Breast epithelium (tissue), 4 donors: ENCODE measurements at places on chromosomes 16 and 17. TPM values are rescaled to one million over a fixed set of nuclear protein-coding genes. Genes with fewer than 3 reads are reported as not detected.

Gene CALB2
- total RNA-seq, result 7.5 TPM

Gene KRTAP2-1
- not detected for total RNA-seq

Gene ABCC11
- total RNA-seq, result 5.4 TPM

GRCh38 chr17:7001318-7001961, 5.6 kb downstream of the ALOX12 start:
- no peaks in the 10 kb centered on the region for H3K27me3 ChIP-seq
- no peak for DNase-seq
- H3K27ac ChIP-seq, result no peak overlapping the region
- no peaks in the 10 kb centered on the region for H3K4me1 ChIP-seq
- H3K36me3 ChIP-seq, result peaks cover 8% of the 10 kb centered on the region

DNA sequence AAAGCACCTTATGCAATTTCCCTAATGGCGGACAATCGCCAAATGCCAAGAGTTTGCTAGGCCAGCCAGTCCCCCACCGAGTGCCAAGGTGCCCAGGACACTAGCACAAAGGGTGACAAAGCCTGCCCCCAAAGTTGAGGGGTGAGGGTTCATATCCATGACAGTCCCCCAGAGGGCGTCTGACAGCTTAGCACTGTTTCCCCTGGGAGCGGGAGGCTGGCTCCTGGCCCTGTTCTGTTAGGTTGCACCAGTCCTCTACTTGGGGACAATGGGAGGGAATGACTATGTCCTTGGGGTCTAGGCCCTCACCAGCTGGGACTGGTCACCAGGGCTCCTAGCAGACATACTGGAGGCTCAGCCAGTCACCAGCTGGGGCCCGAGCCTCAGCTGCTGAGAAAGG, 66.9 kb downstream of the MYO18A start:
- no peaks in the 10 kb centered on the region for H3K27me3 ChIP-seq
- no peak for DNase-seq
- no peak overlapping the region for H3K4me3 ChIP-seq
- H3K36me3 ChIP-seq, result no peaks in the 10 kb centered on the region
- H3K27ac ChIP-seq, result peak overlapping the region; percentile 58

Gene CLEC10A
- 15.8 TPM for total RNA-seq

Gene TBC1D3
- not detected for total RNA-seq

DNA sequence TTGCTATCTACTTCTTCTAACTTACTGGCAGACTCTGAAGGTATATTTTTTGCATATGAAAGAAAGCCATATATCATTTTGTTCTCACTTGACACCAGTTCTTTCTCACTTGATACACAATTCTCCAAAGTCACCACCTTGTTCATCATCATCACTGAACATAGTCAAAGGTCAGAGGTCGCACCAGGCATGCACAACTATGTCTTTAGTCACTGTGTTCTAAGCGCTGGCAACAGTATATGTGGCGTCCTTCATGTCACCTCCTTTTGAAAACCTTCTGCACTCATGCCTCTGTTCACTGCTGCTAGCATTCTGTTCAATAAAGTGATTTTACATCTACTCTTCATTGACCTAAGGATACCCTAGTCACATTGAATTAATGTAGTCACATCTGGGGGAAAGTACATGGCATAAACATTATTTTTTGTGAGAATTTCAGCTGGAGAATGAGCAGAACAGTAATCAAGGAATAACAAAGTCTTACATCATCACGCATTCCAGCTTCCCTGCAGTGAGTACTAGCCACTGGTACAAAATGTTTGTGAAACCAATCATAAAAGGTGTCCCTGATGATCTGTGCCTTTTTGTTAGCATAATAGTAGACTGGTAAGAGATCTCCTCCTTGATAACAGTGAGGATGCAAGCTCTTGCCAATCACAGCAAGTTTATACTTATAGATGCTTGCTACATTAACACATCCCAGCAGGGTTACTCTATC, 20.5 kb upstream of the TBX4 start:
- no peak for DNase-seq
- no peaks in the 10 kb centered on the region for H3K27me3 ChIP-seq
- H3K36me3 ChIP-seq, result no peaks in the 10 kb centered on the region
- H3K4me3 ChIP-seq, result no peak overlapping the region
- H3K27ac ChIP-seq, result no peak overlapping the region

Gene C16orf96
- not detected for total RNA-seq

GRCh38 chr16:58222532-58223316, 24.8 kb upstream of the CSNK2A2 start:
- H3K36me3 ChIP-seq, result no peaks in the 10 kb centered on the region
- no peak overlapping the region for H3K4me3 ChIP-seq
- no peaks in the 10 kb centered on the region for H3K4me1 ChIP-seq
- H3K27ac ChIP-seq, result no peak overlapping the region
- DNase-seq, result no peak
- H3K27me3 ChIP-seq, result no peaks in the 10 kb centered on the region

Gene MT4
- total RNA-seq, result not detected
